Camera-type eye (tissue), 1 donor: ENCODE measurements at places on chromosomes 1 and 21. TPM values are rescaled to one million over a fixed set of nuclear protein-coding genes. Genes with fewer than 3 reads are reported as not detected.

The CFAP141 gene
- not detected for total RNA-seq

The LCE3E gene
- total RNA-seq = not detected

The LPAR3 gene
- total RNA-seq = 5.1 TPM

The DCDC2B gene
- total RNA-seq = not detected

The S100A2 gene
- 2.3 TPM for total RNA-seq
